ENCODE measurements at places on chromosomes 1 and 21.

DNA sequence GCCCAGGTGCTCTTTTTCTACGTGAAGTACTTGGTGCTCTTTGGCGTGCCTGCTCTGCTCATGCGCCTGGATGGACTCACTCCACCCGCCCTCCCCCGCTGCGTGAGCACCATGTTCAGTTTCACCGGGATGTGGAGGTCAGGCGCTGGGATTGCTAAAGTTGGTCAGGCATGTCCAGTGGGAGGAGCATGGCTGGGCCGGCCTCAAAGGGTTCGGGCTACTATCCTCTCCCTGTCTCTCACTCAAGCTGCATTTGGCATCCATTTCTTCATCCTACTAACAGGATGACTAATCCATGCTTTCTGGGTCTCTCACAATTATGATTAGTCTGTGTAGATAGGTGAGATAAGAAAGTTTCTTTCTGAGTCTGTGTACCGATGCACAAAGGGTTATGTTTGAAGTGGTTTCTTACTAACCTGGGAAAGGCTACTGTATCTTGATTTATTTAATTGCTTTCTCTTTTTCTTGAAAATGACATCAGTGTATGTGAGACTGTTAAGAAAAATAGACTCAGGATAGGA, 135.9 kb downstream of the HHAT start:
- DNase-seq, result peak; percentile 44

- DNase-seq, result no peak
Observed at GRCh38 chr1:212226467-212226866, 58.7 kb upstream of the PPP2R5A start.

DNA sequence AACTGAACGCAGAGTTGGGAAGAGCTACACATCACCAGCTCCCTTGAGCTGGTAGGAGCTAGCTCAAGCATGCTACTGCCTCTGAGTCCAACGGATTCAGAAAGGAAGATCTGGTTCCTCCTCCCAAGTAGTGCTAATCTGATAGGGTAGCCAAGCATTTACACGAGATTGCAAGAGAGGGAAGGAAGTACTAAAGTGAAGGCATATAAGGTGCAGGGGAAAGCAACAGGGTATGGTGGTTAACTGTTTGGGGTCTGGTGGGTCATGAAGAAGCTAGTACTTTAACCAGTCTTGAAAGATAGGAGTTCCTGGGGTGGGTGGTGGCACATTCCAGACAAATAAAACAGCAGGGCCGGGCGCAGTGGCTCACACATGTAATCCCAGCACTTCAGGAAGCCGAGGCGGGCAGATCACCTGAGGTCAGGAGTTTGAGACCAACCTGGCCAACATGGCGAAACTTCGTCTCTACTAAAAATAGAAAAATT, 20.2 kb upstream of the ZNF436 start:
- no peak for DNase-seq

DNA sequence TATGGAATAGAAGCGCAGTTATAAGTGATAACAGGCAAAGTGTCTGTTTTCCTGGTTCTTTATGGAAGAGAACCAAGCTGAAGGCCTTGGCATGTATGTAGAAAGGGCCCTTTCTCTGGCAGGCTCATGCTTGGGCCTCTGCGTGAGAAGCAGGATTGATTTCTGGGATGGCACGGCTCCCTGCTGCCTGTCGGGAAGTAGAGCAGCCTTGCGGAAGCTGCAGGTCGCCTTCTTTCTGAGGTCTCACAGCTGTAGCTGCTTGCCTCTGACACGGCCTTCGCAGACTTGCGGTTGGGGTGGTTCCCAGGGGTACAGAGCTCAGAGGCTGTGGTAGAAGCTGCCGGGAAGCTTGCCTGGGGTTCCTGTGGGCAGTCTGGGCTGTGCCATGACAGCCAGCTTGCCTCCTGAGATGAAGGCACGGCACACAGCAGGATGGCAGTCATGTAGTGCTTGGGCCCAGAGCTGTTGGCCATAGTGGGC, 39.4 kb downstream of the TRAPPC10 start:
- DNase-seq, result no peak

- no peak for DNase-seq
Observed at GRCh38 chr21:34884346-34884929, 164.7 kb downstream of the RUNX1 start.

GRCh38 chr1:91944087-91944486, 5.1 kb upstream of the BRDT start:
- no peak for DNase-seq

GRCh38 chr1:55654171-55654570, 439.0 kb upstream of the USP24 start:
- DNase-seq, result no peak

GRCh38 chr1:35790670-35791069, 17.1 kb upstream of the AGO4 start:
- no peak for DNase-seq

- DNase-seq, result peak; percentile 56
Observed at GRCh38 chr1:2587071-2587859, 688 bp downstream of the PRXL2B start.

DNA sequence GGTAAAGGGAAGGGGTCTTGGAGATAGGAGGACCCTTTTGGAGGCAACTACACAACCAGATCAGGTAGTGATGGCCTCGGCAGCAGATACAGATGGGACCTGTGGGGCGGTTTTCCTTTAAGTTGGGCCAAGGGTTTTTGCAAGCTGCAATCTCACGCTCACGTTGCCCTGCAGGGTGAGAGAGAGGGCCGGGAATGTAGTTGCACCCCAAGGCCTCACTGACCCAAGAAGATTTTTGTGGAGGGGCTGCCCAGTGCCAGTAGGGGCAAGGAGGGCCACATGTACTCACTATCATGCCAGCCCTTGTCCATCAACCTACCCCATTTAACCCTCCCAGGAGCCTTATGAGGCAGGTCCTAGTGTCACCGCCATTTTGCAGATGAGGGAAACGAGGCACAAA, 57.7 kb upstream of the SELENON start:
- DNase-seq, result no peak

DNA sequence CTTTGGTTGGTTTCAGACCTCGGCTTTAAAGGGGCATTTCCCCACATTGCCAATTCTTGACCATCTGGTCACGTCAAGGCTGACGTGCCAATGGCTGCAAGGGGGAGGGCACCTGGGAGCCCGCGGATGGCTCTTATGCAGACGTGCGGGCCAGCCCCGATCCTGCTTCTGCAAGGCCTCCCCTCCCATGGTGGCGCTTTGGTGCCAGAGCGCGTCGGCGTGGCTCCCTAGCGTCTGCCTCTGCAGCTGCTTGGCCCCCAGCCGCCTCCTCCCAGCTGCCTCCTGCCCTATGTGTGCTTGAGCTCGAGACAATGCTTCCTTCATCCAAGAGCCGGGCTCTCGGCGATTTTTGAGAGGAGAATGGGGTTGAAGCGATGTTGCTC, 29.1 kb downstream of the SKI start:
- DNase-seq, result no peak

GRCh38 chr1:208855403-208855802, 611.2 kb upstream of the PLXNA2 start:
- no peak for DNase-seq

DNA sequence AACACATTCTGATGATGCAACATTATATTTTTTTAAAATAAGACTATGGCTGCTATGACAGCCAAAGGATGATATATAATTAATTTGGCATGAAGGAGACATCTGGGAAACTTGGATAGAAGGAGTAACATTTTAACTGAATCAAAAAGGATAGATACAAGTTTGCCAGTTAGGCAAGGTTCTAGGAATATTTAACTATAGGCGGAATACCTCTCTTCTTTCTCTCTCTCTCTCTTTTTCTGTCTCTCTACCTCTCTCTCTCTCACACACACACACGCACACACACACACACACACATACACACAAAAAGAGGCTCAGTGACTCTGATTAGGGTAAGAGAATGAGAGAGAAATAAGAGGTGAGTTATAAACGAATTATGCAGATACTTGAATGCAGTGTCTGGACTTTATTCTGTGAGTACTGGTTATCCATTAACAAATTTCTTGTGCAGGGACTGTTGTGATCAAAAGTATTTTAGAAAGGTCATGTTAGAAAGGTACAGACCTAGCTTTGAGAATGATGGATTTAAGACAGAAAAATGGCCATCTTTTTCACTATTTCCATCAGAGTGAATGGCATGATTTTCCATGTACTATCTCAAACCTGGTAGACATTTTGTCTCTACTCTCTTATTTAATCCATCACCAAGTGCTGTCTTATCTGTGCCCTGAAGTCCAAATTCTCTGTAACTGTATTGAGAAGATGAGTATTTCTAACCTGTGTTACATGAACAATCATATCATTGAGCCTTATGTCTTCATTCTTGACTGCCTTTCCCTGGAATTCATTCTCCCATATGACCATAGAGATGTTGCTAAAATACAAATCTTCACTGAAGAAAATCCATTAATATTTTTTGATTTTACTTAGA, 1106.9 kb upstream of the ADGRL4 start:
- DNase-seq, result no peak

DNA sequence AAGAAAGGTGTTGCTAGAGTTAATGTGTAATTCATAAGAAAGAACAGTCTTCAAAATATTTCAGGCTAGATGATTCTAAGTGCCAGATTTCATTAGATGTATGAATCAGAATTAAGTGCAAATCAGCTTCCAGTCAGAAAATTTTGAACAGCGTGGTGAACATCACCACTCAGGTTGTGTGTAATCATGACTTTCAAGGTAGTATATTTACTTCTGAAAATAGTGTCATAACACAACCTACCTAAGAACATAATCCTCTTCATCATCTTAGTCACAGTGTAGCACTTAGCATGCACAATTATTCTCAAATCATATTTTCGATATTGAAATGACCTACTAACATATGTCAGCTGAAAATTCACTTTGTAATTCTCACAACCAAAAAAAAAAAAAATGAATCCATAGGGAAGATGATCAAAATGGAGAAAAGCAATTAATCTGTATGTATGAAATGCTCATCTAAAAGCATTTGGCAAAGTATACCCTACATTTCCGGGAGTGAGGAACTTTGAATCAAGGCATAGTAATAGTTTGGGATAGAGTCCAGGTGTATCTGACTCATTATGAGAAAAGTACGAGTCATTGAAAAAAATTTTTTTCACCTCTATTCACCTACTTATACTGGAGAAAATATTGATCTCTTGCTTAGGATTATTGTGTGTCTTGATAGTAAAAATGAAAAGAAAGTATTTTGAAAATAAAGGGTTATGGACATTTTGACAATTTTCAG, 221.8 kb upstream of the CHRM3 start:
- DNase-seq, result no peak

- DNase-seq, result no peak
Observed at GRCh38 chr1:222583079-222583478, 6.7 kb downstream of the TAF1A start.

- no peak for DNase-seq
Observed at GRCh38 chr1:232223183-232223708, 406.7 kb downstream of the SIPA1L2 start.

DNA sequence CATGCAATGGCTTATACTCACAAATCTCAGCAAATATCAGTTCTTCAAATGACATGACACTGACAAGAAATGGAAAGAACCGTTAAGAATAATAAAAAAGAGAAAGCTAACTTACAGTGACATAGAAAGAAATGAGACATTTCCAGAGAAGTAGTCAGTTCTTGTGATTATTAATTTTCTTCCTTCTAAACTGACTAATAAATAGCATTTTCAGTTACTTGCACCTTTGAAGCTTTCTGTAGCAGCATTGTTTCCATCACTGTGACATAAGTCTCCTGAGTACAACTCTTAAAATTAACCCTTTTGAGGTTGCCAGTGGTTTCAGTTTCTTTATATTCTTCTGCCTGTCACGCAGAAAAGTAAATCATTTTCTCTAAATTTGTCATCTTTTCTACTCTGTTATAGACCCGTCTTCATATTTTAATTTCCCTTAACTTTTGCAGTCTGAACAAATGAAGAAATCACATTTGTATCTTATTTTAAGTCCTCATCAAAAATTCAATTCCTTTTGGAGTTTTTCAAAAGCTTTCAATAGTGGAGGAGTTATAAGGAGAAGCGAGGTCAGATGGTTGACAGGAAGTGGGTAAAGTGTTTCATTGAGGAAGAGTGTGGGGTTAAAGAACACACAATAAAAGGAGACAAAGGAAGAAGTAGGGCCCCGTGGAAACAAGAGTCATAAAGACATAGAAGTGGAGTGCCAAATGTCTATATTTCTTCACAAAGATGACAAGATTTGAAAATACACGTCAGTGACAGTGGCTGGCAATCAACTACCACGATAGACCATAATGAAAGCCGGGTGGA, 57.9 kb upstream of the S1PR1 start:
- DNase-seq, result no peak

DNA sequence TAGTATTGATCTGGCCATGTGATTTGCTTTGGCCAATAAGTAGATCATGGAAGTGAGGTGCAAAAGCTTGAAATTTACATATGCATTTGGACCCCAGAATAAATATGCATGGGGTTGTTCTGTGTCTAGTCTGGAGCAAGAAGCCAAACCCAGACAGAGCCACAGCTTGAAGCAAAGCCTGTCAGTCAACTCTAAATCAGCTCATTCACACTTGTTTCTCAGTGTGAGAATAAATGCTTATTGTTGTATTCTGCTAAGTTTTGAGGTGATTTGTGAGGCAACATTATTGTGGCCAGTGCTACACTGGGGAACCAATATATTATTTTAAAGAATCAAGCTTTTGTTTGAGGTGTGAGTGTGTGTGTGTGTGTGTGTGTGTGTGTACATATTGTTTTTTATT, 12.2 kb upstream of the PGLYRP3 start:
- DNase-seq, result no peak

GRCh38 chr1:87829360-87829759, 500.7 kb downstream of the LMO4 start:
- DNase-seq, result no peak

GRCh38 chr1:151655371-151655770, 43.5 kb downstream of the SNX27 start:
- DNase-seq, result no peak

- DNase-seq, result no peak
Observed at GRCh38 chr1:183544598-183545297, 45.5 kb downstream of the NCF2 start.

DNA sequence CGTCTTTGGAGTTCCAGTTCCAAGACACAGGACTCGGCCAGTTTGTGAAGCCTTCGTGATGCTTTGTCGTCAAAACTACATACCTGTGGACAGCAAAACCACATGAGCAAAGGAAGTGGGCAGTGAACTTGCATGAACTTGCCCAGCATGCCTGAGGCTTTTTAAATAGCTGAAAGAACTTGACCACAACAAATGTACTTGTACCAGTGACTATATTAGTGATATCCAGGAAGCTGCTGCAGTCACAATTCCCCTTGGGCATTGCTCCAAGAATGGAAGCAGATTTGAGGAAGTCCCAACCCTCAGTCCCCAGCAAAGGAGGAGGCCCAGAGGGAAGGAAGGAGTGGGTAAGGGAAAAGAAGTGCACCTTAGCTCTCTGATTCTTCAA, 2.6 kb downstream of the FUCA1 start:
- DNase-seq, result no peak

GRCh38 chr1:70890408-70890807, 157.2 kb downstream of the PTGER3 start:
- no peak for DNase-seq

DNA sequence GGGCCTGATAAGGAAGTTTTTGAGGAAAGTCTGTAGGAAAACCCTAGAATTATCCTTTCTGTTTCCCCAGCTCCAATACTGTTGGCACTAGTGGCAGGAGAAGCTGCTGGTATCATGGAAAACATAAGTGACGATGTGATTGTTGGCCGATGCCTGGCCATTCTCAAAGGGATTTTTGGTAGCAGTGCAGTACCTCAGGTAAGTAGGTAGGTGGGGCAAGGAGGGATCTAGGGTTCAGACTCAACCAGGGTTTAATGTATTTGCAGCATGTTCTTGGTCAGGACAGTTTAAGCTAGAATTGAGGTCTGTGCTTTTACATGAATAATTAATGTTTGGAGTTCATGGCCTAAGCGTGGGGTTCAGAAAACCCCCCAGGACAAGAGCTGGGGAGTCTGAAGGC, 62.1 kb downstream of the KDM1A start:
- no peak for DNase-seq
